ENCODE measurements at places on chromosomes 12 and 14.

DNA sequence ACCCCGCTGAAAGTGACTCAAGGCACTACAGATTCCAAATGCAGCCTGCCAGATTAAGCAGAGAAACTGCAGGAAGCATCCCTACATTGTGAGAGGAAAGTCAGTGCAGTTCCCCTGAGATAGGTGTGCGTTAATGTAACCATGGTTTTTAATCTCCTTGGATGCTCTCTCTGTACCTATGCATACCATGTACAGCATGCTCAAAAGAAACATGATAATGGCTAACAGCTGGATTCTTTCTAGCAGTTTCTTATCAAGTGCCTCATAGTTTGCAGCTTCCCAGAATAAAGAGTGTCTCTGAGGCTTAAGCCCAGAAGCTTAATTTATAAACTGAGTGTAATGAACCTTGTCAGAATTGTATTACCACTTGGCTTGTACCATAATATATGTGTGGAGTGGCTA lies 17.1 kb upstream of the MDM1 start:
- no peak for DNase-seq

GRCh38 chr14:89658977-89659670 lies 242.1 kb upstream of the FOXN3 start:
- DNase-seq, result no peak

GRCh38 chr12:112480931-112481330 lies 62.2 kb downstream of the PTPN11 start:
- DNase-seq, result no peak

GRCh38 chr12:92445253-92446082 lies 257.3 kb upstream of the PLEKHG7 start:
- DNase-seq, result no peak

DNA sequence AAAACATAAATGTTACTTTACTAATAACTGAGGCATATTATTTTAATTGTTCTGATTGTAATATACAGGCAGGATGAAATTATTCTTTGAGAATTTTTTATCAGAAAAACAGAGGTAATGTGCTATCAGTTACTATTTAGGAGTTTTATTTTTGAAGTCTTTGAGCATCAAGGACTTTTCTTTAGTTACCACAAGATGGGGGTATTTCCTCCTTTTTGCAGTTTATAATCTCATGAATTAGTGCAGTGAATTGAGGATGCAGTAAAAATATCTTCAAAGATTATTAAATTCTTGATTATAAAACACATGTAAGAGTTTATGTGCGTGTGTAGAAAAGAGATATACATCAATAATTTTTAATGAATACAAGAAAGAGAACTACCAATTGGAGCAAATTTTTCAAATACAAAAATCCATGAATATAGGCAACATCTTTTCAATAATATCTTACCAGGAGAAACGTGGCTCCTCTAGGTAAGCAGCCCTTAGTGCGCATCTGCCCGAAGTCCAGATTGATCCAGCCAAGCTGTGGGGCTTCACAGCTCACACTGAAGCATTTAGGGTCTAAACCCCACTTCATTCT lies 71.6 kb downstream of the ERGIC2 start:
- DNase-seq, result no peak

DNA sequence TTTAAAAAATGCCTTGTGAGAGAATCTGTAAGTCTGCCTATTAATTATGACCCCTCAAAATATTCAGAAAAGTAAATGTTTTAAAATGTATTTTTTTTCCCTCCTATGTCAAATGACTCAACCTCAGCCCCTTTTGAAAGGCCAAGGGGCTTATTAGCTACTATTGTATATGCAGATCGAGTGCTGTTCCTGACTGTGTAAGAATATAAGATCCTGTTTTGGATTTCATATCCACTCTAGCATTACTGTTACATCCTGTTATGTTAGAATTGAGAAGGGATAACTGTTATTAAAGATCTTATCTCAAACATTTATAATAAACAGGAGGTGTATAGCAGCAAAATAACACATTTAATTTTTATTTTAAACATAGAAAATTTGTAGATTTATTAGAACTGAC lies 46.6 kb upstream of the TPH2 start:
- DNase-seq, result no peak

DNA sequence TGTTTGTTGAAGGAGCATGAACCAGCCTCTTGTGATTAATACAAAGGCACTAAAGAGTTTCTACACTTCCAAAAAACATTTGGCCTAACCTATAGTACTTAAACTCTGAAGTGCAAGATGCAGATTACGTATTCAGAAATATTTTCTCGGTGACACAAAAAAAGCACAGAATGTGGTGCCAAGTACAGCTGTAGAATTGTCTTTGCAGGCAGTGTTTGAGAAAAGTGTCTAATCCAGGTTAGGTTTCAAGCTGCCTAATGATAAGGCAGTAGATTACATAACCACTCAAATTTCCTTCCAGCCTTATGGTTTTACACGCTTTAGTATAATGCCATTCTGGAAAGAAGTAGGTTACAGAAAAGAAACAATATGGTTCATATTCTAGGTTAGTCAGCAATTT lies 205.2 kb downstream of the KLHL28 start:
- no peak for DNase-seq

GRCh38 chr14:89325959-89326358 lies 91.1 kb downstream of the FOXN3 start:
- no peak for DNase-seq

DNA sequence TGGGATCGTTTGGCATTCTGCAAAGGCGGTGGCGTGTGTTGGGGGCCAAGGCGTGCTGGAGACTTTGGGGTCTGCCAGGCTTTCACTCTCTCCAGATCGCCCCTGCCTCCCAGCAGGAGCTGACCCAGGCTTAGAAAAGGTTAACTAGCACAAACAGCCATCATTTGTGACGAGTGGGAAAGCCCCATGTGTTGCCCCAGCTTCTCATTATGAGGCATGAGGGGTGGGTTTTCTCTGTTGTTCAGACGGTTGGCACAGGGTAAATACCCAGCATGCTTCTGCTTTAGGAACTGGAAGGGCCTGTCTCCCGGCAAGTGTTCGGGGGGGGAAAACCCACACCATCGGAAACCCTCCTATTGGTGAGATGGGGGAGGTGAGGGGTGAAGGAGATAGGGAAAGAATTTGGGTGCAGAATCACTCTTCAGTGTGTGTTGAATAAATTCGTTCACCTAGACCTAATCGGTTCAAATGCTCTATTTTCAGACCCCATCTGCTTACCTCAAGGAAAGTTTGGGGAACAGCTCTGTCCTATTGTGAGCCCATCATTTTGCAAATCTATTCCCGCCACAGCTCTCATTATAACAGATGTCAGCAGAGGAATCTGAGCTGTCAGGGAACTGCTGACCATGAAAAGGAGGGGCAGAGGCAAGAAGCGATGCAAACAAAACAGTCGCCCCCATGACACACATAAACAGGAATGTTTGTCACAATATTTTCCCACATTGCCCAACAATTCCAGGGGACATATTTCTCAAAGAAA lies 34.7 kb upstream of the C12orf42 start:
- no peak for DNase-seq

DNA sequence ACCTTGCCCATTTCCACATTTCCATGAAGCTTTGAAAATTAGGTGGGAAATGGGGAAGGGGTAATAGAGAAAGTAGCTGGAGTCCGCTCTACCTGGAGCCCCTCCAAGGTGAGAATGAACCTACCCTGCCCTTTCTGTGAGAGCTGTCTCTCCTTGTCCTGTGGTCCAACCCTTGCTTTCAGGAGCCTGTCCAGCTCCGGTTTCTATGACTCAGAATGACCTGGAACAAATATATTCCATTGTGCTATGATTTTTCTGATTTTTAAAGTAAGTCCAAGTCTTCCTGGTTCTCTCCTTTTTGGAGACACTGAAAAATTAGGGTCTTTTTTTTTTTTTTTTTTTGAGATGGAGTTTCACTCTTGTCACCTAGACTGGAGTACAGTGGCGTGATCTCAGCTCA lies 89.1 kb upstream of the VASH1 start:
- DNase-seq, result no peak

DNA sequence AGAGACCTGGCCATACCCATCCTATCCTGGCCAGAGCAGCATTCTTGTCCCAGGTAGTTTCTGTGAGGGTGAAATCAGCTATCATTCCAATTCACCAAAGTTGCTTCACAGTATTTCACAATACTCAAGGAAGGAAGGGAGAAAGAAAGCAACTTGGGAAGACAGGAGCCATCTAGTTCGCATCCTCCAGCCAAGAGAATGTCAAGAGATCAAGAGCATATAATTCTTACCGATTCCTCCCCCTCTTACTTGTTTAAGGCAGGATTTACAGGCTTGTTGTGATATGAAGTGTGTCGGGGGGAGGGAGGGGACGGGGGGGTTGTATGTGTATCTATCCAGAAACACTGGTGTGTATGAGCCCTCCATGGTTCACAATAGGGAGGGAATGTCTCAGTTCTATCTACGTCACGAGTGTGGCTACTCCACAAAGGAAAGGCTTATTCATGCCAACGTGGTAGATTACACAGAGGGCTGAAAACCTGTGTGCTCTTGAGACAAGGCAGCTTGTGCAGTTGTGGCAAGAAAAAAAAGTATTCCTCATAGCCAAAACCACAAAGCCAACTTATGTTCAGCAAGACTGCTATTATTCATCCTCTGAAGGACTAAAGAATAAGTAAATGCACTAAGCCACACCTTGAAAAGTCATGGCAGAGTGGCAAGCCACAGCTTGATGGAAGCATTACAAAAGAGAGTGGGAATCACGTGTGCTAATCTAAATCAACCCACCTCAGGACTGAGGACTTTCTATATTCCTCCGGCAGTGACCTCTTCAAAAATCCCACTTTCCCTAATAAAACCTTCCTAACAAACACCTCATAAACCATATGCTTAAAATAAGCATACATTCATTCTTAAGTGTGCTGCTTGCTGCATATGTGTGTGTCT lies 35.0 kb downstream of the CORO1C start:
- peak; percentile 12 for DNase-seq

DNA sequence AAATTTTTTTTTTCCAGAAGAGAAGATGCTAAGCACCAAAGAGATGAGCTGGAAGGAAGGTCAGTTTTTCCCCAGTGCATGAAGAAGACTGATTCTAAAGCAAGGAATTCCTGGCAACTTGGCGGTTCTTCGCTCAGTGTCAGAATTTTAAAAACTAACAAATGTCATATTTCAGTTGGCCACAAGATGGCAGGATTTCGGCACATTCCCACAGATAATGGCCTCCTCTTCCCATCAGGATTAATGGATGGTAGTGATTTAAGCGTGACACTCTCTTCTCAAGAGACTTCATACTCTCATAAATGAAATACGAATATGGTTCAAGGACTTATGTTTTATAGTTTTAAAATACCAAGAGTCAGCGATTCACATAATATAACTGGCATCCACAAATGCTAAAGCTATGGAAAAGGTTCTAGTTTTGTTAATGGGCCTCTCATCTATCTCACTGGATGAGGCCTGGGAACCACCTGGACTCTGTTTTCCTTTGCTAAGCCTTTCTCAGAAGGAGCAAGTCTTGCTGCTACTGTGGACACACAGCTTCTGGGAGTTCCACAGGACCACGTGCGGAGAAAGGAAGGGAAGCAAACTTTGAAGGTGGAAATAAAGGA lies 46.1 kb upstream of the PTPRO start:
- DNase-seq, result peak; percentile 15

- peak; percentile 14 for DNase-seq
Measured at GRCh38 chr14:53144244-53144643, 8.9 kb downstream of the DDHD1 start.

GRCh38 chr14:56860441-56860840 lies 50.2 kb upstream of the OTX2 start:
- DNase-seq, result no peak

- DNase-seq, result no peak
Measured at GRCh38 chr12:29957835-29958234, 174.1 kb upstream of the TMTC1 start.

DNA sequence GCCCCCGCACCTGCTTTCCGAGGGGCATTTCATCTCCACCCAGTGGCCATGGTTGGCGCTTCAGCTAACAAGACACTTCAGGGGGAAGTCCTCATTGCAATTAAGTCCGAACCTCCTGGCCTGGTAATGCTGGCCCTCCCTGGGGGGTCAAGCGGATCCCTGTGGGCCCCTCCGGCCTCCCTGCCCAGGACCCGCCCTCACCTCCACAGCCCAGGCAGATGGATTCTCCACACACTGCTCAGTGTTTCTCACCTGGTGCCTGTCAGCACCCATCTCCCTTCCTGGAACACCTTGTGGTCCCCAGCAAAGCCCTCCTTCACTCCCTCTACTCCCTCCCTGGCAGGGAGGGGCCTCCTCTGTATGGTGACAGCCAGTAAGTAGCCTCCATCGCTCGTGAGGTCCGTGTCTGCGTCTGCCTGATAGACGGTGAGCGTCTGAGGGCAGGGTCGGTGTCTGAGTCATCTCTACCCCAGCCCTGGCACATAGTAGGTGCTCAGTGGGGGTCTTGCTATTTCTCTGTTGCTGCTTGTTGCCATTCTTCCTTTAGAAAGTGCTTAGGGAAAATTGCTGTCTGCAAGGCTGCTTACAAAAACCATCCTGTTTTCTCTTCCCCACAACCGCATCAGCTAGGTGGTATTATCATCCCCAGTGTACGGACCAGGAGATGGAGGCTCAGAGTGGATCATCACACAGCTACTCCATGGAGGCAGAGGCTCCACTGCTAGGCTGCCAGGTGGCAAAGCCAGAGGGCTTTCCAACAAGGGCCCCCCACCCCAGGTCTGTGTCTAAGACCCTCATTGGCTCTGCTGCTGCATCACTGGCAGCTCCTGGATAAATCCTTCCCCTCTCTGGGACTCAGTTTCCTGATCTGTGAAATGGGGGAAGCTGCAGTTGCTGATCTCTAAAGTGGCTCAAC lies 39.7 kb upstream of the EML1 start:
- DNase-seq, result no peak

DNA sequence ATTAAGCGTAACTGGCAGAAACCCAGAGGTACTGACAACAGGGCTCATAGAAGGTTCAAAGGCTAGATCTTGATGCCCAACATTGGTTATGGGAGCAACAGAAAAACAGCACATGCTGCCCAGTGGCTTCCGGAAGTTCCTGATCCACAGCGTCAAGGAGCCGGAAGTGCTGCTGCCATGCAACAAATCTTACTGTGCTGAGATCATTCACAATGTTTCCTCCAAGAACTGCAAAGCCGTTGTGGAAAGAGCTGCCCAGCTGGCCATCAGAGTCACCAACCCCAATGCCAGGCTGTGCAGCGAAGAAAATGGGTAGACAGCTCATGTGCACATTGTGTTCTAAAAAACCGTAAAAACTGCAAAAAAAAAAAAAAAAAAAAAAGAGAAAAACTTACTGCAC lies 192.3 kb downstream of the MON2 start:
- no peak for DNase-seq

DNA sequence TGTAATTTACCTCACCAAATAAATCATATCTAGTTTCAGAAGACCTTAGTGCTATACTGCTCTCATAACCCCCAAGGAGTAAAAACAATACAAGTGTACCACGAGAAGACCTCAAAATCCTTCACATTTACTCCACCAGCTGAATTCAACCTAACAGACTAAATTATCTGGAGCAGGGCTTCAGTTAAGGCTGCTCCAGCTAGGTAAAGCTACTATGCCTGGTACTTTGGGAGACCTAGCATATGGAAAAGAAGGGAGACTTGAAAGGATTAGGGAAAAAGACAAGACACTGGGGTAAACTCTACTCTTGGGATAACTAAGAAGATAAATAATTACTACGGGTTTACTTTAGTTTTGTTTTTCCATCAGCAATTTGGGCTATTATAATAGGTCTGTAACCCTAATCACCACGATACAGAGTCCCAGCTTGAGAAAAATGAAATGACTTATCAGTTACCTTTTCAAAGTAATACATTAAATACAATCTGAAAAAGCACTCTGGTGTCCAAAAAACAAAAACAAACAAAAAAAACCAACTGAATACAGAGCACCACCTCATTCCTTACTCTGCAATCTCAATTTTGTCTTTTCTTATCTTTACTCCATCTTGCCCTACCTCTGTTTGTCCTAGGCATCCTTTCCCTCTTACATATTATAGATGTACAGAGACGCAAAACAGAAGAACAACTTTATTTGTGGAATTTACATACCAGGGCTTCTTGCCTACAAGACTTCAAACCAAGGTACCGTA lies 2.1 kb downstream of the EML5 start:
- DNase-seq, result no peak
